ENCODE measurements at places on chromosomes 6 and 20.

GRCh38 chr20:59015812-59016711 lies 3.2 kb upstream of the TUBB1 start:
- no peak for DNase-seq

- no peak for DNase-seq
These were observed 13.4 kb downstream of the SLX4IP start for GRCh38 chr20:10448270-10449156.

DNA sequence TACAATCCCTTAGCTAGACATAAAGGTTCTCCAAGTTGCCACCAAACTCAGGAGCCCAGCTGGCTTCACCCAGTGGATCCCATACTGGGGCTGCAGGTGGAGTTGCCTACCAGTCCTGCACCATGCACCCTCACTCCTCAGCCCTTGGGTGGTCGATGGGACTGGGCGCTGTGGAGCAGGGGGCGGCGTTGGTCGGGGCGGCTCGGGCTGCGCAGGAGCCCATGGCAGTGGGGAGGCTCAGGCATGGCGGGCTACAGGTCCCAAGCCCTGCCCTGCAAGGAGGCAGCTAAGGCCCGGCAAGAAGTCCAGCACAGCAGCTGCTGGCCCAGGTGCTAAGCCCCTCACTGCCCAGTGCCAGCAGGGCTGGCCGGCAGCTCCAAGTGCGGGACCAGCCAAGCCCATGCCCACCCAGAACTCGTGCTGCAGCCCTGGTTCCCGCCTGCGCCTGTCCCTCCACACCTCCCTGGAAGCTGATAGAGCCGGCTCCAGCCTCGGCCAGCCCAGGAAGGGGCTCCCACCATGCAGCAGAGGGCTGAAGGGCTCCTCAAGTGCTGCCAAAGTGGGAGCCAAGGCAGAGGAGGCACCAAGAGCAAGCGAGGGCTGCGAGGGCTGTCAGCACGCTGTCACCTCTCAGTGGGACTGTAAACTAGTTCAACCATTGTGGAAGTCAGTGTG lies 912.1 kb downstream of the PHF3 start:
- no peak for DNase-seq

- no peak for DNase-seq
These were observed 76.9 kb downstream of the SMOC2 start for GRCh38 chr6:168517742-168518347.

DNA sequence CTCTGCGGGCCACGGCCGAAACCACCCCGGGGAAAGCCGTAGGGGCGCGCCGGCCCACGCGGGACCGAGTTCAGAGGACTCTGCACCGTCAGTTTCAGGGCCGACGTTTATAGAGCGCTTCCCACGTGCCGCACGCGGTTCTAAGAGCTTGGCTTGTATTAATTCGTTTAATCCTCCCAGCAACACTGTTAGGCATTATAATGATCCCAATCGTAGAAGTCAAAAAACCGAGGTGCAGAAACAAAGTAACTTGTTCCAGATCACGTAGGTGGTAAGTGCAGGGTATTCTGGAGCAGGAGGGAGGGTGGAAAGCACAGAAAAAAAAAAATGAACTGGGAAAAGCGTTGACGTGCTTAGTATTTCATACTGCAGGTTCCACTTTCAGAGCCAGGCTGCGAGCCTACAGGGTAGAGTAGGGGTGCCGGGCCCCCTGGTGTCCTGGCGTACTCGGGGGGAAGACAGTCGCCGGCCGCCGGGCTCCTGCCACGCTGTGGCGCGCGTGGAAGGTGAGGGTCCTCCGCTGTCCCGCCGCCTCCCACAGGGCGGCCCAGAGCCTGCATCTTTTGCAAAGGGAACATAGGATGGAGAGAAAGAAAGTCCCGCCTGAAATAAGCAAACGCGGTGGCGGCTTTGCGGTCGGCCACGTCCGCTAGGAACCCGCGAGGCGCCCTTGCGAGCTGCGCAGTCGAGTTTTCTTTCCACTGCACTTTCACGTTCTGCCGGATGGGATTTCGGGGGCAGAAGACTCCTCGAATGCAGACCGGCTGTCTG lies 10.2 kb upstream of the FOXF2 start:
- no peak for DNase-seq

DNA sequence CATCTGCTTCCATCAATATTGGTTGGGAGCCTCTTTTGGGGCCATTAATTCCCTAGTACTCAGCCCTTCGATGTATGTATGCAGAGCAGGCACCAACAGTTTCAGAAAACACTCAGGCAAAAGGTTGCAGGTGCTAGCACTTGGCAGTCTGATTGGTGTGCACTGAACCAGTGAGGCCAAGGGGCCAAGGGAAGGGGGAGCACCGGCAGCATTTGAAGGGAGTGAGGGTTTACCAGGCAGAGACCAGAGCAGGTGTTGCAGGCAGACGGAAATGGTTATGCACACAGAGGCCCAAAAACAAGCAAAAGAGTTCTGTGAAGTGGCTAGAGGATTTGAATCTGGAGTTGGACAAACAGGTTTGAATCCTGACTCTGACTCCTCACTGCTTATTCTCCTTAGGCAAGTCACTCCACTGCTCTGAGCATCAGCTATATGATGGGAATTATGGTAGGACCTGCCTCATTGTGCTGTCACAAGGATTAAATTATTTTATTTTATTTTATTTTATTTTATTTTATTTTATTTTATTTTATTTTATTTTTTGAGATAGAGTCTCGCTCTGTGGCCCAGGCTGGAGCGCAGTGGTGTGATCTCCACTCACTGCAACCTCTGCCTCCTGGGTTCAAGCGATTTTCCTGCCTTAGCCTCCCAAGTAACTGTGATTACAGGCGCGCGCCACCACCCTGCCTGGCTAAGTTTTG lies 58.1 kb upstream of the SHLD1 start:
- DNase-seq = no peak

GRCh38 chr6:89734526-89734925 lies 85.1 kb downstream of the MDN1 start:
- no peak for DNase-seq

DNA sequence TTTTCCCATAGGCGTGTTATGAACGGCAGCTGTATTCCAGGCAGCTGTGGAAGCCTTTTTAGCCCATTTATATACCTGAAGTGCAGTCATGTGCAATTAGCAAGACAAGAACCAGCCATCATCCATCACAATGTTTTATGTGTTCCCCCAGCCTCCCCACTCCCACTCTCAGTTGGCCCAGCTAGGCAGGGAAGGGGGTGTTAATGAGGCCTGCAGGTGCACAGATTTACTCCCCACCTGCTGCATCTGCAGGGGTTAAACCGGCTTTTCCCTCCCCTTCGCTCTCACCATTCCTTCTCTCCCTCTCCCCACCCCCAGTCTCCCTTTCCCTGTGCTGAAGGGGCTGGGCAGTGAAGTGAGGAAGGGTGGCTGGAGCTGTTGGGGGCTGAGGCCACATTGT lies 149.8 kb upstream of the AKAP12 start:
- DNase-seq = no peak

GRCh38 chr20:19302714-19303113 lies 90.3 kb downstream of the SLC24A3 start:
- DNase-seq = no peak

GRCh38 chr6:46062312-46062711 lies 46.7 kb upstream of the CLIC5 start:
- no peak for DNase-seq

GRCh38 chr6:351011-351866 lies 40.3 kb upstream of the IRF4 start:
- DNase-seq = no peak

DNA sequence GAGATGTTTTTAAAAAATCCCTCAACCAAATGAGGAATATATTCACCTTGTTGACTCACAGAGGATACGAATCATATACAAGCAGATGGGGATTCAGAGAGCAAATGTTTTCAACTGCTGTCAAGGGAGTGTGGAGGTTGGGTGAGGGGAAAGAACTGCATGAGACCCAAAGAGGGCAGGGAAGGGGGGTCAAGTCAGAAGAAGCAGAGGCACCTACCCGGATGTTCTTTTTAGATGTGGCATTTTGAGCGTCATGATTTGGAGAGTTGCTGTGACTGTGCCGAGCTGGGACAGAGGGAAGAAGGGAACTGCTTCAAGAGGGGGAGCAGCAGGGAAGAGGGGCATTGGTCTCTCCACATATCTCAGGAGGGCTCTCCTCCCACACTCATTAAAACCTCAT lies 191.3 kb upstream of the PROKR2 start:
- no peak for DNase-seq

DNA sequence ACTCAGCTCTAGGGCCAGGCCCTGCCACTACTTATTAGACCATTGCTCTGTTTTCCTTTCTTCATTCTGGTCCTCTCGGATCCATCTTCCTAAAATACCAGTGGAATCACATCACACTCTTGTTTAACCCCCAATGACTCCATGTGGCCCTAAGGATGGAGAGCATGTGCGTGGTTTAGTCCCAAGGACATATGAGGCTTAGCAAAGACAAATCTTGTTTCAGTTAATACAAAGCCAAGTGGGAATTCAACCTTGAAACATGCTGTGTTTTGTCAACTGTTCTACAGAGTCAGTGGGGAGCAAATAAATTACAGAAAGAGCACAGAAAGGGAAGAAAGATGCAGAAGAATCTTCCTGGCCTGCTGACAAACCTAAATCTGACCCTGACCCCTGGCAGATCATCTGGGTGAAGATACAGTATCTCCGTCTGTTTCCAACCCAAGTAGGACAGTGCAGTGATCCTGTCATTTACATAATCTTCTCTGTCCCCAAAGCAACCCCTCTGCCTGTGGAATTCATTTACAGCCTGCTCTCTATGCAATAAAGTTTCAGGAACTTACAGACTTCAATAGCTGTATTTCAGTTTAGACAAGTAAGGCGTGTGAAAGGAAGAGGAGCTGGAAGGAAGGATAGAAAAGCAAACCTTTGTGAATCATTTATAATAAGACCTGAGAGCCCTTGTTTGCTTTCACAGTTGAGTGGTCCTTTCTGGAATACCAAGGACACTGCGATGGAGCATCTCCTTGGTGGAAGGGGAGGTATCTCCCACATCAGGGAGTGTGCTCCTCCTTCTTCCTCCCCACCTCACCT lies 144.0 kb downstream of the THBS2 start:
- DNase-seq = no peak

DNA sequence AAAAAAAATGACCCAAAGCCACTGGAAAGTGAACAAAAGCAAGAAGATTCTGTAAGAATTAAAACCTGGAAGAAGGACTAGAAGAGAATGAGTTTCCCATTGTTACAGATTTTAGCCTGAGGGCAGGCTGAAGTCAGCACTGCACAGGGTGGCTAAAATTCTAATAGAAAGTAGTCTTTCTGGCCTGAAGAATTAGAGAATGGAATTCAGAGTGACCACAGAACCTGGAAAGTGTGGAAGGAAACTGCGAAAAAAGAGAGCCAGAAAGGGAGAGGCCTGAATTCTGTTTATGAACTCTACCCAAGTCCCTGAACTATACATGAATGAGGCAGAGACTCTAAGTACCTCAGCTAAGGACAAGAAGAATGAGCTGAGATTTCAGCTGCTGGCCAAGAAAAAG lies 38.9 kb upstream of the FILIP1 start:
- no peak for DNase-seq

DNA sequence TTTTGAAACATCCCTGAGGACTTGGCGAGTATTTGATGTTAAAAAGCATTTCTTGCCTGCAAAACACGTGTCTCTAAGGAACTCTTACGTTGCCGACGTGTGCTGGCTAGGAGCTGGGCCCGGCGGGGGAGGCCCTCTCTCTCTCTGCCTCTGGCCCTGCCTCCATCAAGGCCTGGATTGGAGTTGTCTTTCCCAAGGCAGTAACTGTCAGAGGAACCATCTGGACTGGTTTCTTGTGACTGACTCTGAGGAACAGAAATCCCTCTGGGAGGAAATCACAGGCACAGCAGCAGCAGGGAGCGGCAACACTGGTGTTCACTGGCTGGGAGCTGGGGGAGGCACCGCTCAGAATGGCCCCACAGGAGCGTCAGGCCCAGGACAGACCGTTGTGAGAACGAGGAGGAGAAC lies 244.2 kb downstream of the NRN1 start:
- no peak for DNase-seq

DNA sequence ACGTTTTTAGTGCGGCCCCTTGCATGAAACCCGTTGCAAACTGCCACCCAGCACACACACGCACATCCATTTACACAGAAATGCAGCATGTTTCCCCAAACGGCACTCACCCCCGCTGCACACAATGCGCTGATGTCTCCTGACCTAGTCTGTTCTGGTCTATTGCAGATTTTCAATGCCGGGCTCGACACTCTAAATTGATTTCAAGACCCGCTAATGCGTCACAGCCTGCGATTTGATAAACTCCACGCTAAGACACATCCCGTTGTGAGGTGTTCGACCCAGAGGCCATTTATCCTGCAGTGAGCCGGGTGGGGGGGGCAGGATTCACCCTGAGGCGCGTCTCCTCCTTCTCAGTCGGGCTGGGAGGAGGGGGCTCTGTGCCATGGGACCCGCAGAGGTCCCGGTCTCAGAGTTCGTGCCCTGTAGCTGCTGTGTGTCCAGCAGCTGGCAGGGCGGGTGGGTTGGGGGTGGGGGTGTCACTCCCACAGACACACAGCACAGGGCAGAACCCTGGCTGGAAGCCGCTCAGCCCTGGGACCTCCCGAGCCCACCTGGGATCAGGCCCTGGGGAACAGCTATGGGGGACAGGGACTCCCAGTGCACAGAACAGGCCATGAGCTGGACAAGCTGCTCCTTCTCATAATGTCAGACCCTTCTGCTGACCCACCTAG lies 367.9 kb downstream of the PREX1 start:
- DNase-seq = no peak

GRCh38 chr6:91341473-91341872 lies 754.6 kb upstream of the MAP3K7 start:
- no peak for DNase-seq

DNA sequence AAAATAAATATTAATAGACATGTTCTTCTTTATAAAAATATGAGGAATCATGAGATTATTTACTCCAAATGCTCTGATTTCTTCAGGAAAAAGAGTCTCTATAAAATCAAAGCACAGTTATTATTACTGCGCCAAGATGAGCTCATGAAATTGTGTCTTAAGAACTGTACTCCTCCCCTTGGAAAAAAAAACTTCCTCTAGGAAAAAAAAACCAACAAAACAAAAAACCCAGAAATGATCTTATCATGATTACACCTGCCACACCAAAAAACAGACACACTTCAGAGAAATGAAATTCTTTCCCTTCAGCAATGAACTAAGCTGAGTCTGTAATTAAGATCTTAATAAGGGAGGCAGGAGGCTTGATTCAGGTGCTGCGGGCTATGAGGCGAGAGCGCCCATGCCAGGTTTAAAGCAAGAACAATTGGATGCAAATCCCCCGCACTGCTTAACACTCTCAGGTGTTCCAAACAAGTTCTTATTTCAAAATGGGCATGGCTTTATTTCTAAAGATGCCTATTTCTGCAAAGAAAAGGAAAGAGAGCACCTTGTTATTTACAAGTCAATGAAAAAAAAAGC lies 9.1 kb downstream of the NEDD9 start:
- no peak for DNase-seq

DNA sequence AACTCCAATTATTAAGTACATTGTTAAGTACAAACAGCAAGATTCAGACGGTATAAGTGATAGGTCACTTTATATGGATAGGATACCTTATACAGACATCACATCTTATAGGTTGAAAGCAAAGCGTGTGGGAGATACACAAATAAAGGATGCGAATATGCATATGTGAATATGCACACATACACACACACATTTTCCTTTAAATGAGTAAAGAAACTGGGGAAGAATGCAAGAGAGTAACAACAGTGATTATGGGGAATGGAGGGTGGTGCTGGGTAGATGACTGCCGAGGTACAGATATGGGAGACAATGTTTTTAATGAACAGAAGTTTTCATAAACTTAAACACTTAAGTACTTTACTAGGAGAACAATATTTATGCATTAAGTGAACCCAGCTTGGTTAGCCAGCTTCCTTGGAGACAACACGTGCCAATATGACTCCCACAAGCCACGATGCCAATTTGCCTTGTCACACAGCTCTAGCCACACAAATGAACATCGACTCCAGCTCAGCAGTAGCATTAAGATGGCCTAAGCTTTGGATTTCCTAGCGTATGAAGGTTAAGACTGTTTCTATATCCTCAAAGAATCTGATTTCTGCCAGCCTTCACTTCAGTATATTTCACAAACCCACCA lies 96.6 kb downstream of the EPB41L2 start:
- DNase-seq = no peak

Data from stimulated activated CD4-positive, alpha-beta T cell treated with anti-CD3 and anti-CD28 coated beads, Interleukin-4, amount 100 ng/mL, for 1 hour (primary cell).